ENCODE measurements at places on chromosomes 1 and 21.
A peak's percentile ranks its signal among the peaks of the same experiment; 100 is the strongest.

DNA sequence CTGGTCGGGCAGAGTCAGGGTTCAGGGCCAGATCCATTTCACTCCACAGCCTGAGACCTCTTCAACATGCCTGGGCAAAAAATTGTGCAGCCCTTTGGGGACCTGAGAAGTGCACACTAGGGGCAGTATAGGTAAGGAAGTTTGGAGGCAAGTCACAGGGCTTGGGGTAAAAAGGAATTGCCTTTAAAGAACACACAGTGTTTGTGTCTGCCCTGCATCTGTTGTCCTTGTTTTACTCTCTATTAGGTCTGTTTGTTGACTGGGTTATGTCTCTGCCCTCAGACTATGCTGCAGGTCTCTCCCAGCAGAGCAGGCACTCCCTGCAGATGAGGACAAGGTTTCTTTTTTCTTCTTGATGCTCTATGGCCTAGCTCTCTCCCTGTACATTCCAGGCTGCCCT lies 22.0 kb downstream of the LDLRAD2 start:
- DNase-seq = no peak

- DNase-seq = no peak
Observed at GRCh38 chr1:8639148-8639547, 178.3 kb downstream of the RERE start.

DNA sequence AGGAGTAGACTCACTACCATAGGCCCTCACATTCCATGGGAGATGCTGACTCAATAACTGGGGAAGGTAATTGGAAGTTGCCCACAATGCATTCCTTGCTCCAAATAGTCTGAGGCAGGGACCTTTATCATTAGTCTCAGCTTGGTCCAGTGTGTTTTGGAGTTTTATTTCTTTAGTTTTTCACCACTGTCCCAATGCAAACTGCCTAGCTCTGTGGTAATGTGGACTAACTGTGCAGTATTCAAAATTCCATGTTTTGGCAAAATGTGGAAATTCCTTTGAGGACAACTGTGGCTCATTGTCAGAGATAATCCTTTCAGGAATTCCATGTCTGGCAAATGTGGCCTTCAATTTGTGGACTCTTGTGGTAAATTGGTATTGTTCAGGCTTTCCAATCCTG lies 78.1 kb upstream of the PAPPA2 start:
- DNase-seq = no peak

DNA sequence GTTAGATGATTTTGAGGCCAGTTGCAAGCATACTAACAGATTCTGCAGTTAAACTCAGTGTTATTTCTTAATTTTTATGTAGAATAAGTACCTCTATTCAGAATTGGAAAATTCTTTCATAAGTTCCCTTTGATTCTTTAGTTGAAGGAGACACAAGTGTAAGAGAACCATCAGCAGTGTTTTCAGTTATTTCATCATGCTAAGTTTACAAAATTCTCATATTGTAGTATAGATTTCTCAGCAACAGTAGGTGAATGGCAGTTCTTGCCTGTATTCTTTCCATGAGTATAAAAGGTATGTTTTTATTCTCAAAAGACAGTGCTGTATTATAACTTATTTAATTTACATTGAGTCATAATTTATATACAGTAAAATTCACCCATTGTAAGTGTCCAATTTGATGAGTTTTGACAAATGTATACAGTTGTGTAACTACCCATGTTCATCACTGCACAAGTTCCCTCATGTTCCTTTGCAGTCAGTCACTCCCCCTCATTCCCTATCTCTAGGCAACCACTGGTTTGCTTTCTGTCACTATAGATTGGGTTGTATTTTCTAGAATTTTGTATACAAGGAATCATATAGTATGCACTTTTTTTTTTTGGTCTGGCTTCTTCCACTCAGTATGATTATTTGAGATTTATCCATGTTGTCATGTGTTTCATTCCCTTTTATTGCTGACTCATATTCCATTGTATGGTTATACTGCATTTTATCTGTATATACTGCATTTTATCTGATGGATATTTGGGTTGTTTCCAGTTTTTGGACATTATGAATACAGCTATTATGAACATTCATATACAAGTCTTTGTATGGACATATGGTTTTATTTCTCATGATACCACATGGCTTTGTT lies 3.9 kb downstream of the RPS6KC1 start:
- no peak for DNase-seq

- DNase-seq = no peak
Observed at GRCh38 chr21:20591284-20591683, 406.9 kb upstream of the NCAM2 start.

- DNase-seq = no peak
Observed at GRCh38 chr1:57258557-57259325, 165.1 kb downstream of the DAB1 start.

- DNase-seq = peak; percentile 88
Observed at GRCh38 chr1:36322786-36323635, 434 bp downstream of the EVA1B start.

DNA sequence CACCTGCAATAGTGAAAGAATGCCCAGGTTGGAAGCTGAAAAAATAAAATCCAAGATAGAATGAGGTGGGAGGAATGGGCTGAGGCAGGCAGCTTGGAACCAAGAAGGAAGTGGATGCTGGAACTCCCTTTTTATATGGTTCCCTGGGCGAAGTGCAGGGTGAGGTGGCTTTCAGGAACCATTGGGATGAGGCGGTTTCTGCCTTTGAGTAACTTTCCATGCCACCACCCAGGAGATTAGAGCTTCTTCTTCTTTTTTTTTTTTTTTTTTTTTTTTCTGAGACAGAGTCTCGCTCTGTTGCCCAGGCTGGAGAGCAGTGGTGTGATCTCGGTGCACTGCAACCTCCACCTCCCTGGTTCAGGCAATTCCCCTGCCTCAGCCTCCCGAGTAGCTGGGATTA lies 17.8 kb upstream of the MRPS6 start:
- no peak for DNase-seq

DNA sequence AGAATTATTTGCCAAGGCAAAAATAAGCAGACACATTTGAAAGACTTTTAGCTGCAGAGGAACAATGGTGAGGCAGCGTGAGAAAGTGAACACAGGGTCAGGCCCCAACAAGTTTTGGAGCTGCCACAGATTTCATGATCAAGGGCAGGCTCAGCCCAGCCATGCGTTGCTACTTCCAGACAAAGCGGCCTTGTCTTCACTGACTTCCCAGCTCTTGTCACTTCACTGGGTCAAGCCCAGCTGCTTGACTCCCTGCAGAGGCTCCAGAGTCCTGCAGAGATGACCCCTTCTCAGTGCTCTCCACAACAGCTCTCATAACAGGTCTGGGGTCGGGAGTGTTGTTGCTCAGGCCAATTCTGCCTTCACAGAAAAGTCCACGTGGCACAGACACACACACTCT lies 35.8 kb downstream of the HHAT start:
- no peak for DNase-seq

DNA sequence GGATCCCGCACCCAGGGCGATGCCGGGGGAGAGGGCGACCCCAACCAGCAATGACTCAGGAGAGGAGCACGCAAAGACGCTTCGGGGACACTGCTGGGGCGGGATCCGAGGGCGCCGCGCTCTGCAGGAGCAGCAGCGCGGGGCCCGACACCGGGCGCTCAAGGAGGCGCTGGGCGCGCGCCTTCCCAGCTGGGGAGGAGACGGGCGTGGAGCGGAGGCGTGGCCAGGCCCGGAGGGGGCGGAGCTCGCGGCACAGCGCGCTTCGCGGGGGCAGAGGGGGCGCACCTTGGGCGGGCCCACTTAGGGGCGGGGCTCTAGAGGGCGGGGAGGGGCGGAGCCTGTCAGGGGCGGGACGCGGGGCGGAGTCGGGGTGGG lies 369 bp downstream of the SUMO3 start:
- peak; percentile 98 for DNase-seq

- DNase-seq = no peak
Observed at GRCh38 chr1:1788136-1788535, 9.9 kb upstream of the NADK start.

- DNase-seq = no peak
Observed at GRCh38 chr1:159960721-159961381, 6.8 kb upstream of the SLAMF9 start.

DNA sequence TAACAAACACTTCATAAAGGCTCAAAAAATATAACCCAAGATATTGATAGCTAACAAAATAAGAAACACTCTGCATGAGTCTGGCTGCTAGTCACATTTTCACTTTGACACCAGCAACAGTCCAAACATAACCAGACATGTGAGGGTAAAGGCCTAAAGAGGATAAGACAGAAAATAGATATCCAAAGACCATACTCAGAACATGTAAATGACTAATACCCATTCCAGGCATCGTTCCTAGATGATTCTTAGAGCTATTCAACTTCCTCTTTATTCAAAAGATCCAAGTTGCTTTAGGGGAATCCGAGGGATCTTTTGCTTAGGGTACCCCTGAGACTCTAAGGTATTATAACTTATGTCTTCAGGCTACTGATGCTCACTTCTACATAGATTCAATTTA lies 5.1 kb downstream of the COL24A1 start:
- DNase-seq = no peak

DNA sequence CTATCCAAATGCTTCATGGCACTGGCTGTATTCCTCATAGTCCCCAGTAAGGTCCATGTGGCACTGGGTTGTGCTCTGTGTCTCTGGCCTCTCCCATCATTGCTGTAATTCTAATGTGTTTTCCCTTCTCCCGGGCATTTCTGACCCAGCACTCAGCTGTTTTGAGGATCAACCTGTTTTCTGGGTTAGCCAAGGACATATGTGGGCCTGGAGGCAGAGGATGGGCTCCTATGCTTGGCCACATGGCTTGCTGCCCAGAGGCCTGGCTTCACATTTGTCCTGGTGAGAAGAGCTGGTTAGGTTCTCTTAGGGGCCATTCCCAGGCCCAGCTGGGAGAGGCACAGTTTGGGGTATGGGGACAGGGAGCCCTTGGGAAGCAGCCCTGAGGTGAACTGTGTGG lies 103.1 kb downstream of the FAM78B start:
- DNase-seq = no peak

DNA sequence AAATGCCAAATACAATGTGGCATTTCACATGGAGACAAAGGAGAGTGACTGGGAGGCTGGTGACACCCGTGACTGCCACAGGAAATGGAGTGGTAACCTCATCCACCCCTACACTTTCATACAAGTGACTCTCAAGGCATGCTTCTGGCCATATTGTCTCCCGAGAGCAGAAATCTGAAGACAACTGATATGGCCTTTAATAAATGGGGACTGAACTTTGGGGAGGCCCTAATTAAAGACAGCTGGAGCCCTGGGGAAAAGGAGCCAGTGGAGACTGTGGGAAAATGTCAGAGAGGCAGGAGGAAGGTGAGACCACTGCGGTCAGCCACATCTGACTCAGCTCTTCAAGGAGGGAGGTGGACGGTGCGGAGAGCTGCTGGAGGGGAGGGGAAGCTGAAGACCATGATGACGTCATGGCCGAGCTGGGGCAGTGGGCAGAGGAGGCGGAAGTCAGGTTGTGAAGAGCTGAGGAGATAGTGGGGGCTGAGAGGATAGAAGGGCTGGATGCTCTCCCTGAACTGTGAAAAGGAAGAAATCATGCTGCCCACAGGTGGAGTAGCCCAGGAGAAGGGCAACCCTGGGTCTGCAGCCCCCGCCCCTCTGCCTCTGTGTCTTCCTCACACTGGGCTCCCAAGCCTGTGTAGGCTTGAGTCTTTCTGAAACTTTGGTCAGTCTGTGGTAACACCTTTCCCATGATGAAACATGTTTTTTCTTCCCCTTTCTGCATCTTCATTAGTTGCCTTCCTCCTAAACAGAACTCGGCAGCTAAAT lies 14.0 kb upstream of the NCF2 start:
- peak; percentile 91 for DNase-seq

DNA sequence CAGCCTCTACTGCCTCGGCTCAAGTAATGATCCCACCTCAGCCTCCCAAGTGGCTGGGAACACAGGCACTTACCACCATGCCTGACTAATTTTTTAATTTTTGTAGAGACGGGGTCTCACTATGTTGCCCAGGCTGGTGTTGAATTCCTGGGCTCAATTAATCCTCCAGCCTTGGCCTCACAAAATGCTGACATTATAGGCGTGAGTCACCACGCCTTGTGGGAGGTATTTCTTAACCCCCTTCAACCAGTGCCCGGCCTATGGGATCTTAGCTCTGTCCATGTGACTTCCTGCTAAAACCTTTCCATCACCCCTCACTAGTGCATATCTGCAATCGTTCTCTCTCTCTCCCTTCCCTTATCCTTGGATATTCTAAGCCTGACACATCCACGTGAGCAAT lies 86.4 kb downstream of the FOXD2 start:
- no peak for DNase-seq

- peak; percentile 47 for DNase-seq
Observed at GRCh38 chr1:235588916-235589515, 60.6 kb downstream of the GNG4 start.

- DNase-seq = no peak
Observed at GRCh38 chr1:165674599-165674998, 23.8 kb downstream of the ALDH9A1 start.

GRCh38 chr1:113874012-113874879 lies 2.7 kb upstream of the PTPN22 start:
- DNase-seq = no peak

DNA sequence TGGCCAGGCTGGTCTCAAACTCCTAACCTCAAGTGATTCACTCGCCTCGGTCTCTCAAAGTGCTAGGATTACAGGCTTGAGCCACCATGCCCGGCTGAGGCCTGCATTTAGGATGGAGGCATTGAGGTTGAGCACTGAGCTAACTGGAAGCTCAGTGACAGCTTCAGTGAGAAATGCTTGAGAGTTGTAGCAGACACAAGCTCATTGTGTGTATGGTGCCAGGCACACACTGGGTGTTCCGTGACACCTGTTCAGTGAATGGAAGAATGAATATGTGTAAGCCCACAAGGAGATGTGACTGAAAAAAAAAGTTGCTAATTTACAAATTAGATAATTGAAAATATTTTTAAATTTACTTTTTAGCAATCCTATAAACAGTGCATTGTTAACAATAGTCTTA lies 21.8 kb downstream of the LURAP1 start:
- no peak for DNase-seq

DNA sequence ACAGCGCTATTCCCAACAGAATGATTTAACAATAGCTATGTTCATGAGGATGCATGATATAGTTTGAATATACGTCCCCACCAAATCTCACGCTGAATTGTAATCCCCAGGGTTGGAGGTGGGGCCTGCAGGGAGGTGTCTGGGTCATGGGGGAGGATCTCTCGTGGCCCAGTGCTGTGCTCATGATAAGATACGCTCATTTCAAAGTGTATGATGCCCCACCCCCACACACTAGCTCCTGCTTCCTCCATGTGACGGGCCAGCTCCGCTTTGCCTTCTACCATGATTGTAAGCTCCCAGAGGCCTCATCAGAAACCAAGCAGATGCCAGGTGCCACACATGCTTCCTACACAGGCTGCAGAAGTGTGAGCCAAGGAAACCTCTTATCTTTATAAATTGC lies 93.6 kb downstream of the SMYD3 start:
- DNase-seq = no peak

DNA sequence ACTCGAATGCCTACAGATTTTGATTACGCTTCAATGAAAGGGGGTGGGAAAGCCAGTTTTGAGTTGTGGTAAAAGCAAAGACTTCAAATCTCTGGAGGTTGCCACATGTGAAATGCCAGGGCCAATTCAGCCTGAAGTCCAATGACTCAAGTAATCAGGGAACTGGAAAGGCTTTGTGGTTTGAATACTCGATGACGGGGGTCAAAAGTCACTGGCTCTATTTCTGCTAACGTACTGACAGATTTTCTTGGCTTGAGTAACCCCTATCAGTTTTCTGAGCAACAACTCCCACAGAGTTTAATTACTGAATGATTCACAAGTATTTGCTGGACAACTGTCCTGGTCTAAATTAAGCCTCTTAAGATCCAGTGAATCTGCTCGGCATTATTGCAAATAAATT lies 152.2 kb downstream of the SIPA1L2 start:
- no peak for DNase-seq

- no peak for DNase-seq
Observed at GRCh38 chr1:200108659-200109058, 81.1 kb downstream of the NR5A2 start.

- DNase-seq = no peak
Observed at GRCh38 chr1:23394181-23394580, 24.5 kb upstream of the ZNF436 start.

All from spleen (tissue), 13 donors.